ENCODE measurements at places on chromosomes 2 and 18. TPM values are rescaled to one million over a fixed set of nuclear protein-coding genes. Genes with fewer than 3 reads are reported as not detected.

GRCh38 chr2:235107640-235107951 lies 155.8 kb downstream of the SH3BP4 start:
- DNase-seq, result no peak

GRCh38 chr2:164061129-164061746 lies 325.4 kb upstream of the FIGN start:
- DNase-seq, result peak; percentile 23

GRCh38 chr2:33763671-33764310 lies 164.7 kb upstream of the FAM98A start:
- DNase-seq, result no peak

- DNase-seq, result no peak
Observed at GRCh38 chr2:197388866-197389587, 45.8 kb downstream of the SF3B1 start.

- DNase-seq, result peak; percentile 83
Observed at GRCh38 chr2:216692636-216693413, 2.5 kb downstream of the IGFBP5 start.

Gene SPHKAP
- 28.1 TPM for total RNA-seq

Gene KCNS3
- 2.8 TPM for total RNA-seq

GRCh38 chr2:143121079-143121478 lies 8.1 kb upstream of the ARHGAP15 start:
- DNase-seq, result no peak

Gene ALMS1
- total RNA-seq, result 8.2 TPM

DNA sequence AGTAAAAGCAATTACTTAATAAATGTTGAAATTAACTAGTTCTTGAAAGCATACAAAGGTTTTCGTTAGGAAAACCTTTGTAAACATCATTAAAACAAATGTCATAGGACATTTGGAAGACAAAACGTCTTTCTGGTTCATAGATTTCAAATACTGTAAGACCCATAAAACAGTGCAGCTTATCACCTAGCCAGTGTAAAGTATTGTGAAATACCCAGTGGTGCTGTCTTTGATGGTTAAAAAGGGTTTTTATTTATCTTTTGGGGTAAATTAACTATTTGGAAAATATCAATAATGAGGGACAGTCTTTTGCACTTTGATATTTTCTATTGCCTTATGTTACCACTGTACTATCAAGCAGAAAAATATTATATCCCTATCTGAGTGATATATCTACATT lies 120.0 kb upstream of the FAM98A start:
- DNase-seq, result no peak

DNA sequence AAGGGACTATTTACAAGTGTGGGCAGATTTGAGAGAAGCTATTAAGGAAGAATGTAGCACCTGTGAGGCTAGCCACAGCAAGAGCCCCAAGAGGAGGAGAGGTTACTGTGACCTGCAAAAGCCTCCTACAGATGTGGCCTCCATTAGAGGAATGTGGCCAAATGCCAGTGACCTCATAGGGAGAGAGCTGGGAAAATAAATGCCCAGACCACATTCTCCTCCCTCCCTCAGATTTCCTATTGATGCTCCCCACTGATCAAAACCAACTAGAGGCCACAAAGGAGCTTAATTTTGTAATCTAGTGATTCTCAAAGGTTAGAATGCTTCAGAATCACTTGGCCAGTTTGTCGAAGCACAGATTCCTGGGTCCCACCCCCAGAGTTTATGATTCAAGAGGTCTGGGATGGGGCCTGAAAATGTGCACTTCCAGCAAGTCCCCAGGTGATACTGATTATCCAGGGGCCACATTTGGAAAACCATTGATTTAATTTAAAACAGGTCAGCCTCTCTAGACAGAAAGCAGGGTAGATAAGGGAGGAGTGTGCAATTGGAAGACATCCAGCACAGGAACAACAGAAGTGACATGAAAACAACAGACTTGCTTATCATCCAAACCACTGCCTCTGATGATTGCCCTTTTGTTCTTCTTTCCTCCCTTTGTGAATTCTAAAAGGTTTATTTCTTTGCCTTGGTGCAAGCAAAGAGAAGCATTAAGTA lies 61.2 kb upstream of the RBBP8 start:
- no peak for DNase-seq

Gene EVX2
- total RNA-seq, result not detected

DNA sequence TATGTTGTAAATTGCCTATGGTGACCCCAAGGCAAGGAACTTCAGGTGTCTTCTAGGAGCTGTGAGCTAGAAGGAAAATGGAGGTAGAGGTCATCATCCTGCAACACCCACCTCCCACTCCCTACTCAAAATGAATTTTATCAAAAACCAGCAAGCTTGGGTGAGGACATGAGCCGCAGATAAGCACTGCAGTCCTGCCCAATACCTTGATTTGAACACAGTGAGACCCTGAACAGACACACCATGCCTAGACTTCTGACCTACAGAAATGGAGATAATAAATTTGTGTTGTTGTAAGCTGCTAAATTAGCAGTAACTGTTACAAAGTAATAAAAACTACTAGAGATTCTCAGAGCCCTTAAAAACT lies 13.4 kb downstream of the MEX3C start:
- DNase-seq, result no peak

GRCh38 chr2:113164930-113165585 lies 8.7 kb upstream of the PSD4 start:
- DNase-seq, result no peak

- no peak for DNase-seq
Observed at GRCh38 chr18:49025767-49026500, 75.2 kb upstream of the SMAD7 start.

DNA sequence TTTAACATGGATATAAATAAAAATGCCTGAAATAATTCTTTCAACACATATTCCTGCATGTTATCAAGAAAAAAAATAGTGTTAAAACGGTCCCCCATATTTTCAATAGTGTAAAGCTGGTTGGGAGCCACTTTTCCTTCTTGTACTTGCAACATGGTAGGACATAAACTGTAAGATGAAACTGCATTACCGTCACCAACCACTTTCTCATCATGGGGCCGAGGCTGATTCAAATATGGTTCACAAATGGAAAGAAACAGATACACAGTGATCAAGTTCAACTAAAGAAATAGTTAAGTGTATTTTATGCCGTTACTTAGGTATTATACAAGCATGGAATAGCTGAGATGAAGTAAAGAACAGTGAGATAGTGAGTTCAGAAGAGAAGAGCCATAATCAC lies 360.7 kb downstream of the ZEB2 start:
- no peak for DNase-seq

GRCh38 chr2:201396595-201396994 lies 39.5 kb upstream of the FLACC1 start:
- no peak for DNase-seq

DNA sequence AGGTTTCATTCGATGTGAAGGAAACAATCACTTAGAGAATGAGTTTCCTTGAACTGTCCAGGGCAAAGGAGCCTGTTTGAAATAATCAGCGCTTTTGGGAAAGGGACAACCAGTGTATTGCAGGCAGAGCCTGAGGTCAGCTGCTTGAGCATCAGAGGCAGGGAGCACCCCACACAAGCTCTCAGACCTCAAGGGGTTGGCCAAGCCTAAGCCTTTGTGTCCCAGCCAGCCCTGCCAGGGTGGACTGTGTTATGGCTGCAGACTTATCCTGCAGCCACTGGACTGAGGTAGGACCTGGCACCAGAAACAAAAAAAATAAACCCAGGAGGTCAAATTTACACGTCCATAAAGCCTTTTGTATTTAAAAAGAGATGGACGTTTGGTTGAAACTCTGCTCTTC lies 228.3 kb downstream of the SEPTIN10 start:
- DNase-seq, result no peak

DNA sequence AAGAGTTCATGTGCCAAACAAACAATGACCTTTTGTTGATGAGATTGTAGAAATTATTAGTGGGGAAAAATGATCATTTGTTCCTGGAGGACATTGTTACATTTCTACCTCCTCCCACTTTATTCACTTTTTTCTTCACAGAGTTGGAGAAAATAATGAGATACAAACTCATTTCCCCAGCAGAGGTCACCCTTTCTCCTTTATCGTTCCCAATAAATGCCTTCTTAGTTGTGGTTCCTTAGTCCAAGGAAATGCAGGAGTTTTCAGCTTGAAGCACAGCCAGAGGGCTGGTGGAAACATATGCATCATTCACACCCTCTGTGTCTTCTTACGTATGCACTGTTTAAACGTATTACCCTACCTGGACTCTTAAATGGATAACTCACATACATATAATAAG lies 108.8 kb downstream of the SLC4A3 start:
- DNase-seq, result no peak

DNA sequence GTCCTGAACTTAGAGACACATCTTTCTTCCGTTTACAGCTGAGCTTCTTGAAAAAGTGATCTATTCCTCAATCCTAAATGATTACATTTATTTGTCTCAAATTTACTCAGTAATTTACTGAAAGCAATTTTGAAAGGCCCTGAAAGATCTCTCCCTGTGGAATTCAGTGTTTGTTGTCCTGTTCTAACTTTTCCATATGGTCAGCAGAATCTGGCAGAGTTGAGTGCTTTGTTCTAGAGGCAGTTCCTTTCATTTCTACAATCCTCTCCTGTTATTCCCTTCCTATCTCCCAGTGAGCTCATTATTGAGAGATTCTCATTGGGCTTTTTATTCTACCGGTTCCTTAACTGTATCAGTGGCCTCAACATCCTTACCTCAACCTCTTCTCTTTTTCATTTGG lies 36.5 kb upstream of the REG3G start:
- no peak for DNase-seq

DNA sequence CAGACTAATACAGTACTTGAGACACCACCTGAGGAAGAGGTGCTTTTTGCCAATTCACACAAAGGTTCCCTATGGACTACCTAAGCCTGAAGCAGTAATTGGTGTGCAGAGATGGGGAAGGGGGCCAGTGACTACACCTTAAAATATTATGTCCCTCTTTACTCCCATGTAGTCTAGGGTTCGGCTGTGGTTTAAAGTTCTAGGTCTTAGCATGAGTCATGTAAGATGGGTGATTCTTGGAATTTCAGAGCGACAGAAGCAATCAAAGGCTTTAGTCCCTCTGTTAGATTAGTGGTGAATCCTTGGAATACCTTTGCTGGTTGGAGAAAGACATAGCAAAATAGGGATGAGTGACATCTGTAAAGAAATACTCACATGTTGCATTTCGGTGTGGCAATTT lies 14.3 kb upstream of the CCDC85A start:
- no peak for DNase-seq

Gene RAD51AP2
- 0.18 TPM for total RNA-seq

DNA sequence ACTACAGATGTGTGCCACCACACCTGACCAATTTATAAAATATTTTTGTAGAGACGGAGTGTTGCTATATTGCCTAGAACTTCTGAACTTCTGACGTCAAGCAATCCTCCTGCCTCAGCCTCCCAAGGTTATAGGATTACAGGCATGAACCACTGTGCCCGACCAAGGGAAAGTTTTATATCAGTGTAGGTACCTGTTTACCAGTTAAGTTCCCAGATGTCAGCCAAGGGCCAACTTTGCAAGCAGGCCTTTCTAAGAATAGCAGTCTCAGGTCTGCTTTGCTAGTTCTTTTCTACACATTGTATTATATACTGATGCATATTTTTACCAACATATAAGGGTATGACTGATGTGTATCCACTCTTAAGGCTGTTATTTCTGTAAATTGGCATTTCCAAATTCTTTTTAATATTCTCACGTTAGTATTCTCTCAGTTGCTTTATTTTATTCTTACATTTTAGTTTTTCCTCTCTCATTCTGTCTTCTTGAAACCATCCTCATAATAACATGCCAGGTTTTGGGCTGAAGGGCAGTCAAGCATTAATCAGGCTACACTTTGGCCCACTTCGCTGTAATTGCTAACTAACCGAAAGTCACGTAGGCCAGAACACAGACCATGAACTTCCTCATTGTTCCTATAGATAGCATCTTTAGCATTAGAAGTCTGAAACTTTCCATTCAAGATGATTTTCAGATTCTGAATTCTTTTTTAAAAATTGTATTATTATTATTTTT lies 25.0 kb upstream of the CXXC1 start:
- DNase-seq, result no peak

GRCh38 chr18:55688030-55688429 lies 100.0 kb upstream of the TCF4 start:
- DNase-seq, result no peak

Gene CD8B2
- not detected for total RNA-seq

DNA sequence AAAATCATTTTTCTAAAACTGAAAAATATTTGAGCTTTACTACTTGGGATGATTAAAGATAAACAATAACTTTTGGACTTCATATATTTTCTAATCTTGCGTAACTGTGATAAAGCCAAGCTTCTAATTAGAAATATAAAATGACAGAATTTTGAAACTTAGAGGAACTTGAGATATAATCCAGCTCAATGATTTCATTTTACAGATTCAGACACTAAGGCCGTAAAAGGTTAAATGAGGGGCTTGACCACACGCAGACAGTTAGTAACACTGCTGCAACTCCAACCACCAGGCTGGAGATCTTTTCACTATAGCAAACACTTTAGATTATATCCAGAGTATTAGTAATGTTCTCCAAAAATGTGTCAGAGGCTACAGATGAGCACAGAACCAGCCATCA lies 445.5 kb downstream of the ZEB2 start:
- DNase-seq, result no peak

DNA sequence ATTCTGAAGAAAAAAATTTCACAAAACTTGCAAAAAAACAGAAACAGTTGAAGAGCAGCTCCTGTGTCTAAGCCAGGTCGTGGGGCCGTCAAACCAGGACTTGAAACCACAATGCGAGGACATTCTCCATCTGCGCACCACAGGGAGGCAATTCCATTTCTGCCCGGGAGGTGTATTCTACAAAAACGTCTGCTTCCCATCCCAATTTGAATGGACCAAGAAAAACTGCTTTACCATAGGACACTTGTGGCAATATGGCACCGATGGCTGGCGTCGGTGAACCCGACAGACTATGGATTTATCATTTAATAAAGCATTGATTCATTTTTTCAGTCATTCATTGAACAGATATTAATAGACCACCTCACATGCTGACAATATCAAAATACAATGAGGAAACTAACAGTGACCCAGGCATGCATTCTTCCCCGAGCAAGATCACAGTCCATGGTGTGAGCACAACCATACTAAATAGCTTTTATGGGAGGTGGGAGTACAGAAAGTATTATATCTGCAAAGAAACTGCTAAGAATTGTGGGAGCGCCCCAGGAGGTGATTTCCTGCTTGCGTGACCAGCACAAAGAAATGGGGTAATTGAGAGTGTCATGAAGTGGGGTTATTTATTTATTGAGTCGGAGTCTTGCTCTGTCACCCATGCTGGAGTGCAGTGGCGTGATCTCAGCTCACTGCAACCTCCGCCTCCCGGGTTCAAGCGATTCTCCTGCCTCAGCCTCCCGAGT lies 10.5 kb upstream of the ZAP70 start:
- no peak for DNase-seq

Gene AFG3L2
- 62.5 TPM for total RNA-seq

Gene CFAP210
- 0.16 TPM for total RNA-seq

Gene RRM2
- 1.0 TPM for total RNA-seq

GRCh38 chr2:41990688-41991087 lies 57.1 kb upstream of the PKDCC start:
- DNase-seq, result no peak

GRCh38 chr2:226189061-226189460 lies 610.6 kb downstream of the IRS1 start:
- DNase-seq, result no peak

Gene HOXD1
- 0.21 TPM for total RNA-seq

Gene EFEMP1
- 261 TPM for total RNA-seq
